ENCODE measurements at places on chromosomes 6 and 20. TPM values are rescaled to one million over a fixed set of nuclear protein-coding genes. Genes with fewer than 3 reads are reported as not detected.

DNA sequence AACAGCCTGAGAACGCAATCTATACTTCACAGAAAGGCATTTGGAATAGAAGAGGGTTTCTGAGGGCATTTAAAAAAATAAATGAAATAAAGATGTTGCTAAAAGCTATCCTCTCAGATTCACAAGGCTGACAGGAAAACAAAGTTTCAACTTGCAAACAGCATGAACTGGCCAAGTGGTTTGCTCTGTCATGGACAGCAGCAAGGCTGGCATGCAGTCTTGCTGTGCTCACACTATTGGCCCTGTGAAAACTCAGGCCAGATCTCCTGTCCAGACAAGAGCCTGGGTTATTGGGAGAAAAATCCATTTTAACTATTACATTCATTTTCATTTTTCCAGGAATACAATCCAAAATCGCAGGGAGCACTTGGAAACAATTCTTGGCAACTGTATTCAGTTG, 506.2 kb upstream of the SLC35B3 start:
- DNase-seq = no peak

DNA sequence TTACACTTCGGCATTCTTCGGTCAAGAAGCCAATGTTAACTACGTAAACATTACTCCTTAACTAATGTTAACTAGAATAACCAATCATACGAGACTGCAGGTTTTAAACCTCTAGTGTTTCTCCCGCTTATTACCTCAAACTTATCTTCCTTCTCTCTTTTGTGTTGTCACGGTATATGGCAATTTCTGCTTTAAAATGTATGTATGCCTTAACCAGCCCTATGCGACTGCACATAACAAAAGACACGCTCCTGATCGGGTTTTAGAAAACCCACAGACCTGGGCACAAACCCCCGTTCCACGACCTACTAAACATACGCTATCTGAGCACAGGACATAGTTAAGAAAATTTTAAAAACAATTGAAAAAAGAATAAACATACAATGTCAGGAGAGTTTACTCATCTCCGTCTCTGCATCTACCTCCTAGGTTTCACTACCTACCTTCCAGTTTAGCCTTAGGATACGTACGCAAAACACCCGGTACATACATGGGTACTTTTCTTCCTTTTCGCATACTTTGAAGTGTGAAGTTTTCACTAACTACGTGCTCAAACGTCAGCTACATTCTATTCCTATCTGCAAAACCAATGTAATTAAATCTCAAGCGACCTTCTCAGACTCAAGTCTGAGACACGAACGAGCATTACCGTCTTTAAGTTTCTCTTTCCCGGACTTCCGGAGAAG, 1.1 kb downstream of the CD164 start:
- DNase-seq = no peak

GRCh38 chr6:135182071-135183001, 1.2 kb downstream of the MYB start:
- DNase-seq = no peak

GRCh38 chr20:31684153-31685015, 38.3 kb downstream of the BCL2L1 start:
- DNase-seq = no peak

DNA sequence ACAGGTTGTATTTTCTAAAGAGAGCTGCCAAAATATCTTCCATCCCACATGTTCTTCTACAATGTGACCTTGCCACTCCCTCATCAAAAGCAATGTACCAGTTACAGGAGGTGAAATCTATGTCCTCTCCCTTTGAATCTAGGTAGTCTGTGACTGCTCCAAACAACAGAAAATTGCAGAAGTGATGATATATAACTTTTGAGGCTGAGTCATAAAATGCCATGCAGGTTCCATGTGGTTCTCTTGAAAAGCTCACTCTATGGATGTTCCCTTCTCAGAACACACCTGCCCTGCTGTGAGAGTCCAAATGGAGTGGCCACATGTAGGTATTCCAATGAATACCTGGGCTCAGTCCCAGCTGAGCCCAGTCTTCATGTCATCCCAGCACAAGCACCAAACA, 16.9 kb upstream of the PHIP start:
- DNase-seq = no peak

GRCh38 chr6:157323255-157323965, at the start of gene TMEM242:
TMEM242 (minus strand) TSS chr6:157323519; CDS start chr6:157323499, 20 bp downstream.
- DNase-seq = peak; percentile 84

- no peak for DNase-seq
Observed at GRCh38 chr6:163706500-163707087, 292.1 kb downstream of the QKI start.

GRCh38 chr6:22756365-22756764, 187.0 kb downstream of the HDGFL1 start:
- no peak for DNase-seq

DNA sequence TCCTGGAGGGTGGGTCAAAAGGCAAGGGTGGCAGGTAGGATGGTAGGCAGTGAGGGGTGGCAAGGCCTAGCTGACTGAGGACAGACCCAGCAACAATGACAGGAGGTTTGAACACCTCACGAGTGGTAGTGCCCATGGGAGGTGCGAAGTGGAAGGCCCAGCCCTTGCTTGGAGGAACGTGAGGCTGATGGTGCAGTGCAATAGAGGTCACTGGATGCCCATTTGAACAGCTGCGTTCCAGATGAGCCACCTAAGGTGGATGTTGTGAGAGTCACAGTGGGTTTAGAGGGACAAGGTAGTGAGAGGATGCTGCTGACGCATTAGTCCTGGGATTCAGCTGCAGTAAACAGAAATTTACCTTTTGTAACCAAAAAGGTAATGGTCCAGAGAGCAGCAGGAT, 15.6 kb downstream of the TMEM74B start:
- no peak for DNase-seq

DNA sequence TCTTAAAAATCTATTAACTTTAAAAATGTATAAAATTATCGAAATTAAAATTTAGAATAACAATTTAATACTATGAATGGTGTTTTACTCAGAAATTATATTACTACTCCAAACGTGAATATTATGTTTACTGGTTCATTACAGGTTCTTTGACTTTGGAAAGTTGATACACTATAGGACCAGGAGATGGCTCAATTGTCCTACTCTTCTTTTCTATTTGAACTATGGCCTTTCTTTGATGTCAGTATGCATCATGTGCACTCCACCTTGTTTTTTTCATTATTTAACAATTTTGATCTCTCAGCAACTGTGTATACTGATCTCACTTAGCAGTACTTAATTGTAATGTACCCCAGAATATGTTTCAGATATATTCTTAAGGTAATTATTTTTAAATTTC, 391.5 kb upstream of the MANEA start:
- DNase-seq = no peak

DNA sequence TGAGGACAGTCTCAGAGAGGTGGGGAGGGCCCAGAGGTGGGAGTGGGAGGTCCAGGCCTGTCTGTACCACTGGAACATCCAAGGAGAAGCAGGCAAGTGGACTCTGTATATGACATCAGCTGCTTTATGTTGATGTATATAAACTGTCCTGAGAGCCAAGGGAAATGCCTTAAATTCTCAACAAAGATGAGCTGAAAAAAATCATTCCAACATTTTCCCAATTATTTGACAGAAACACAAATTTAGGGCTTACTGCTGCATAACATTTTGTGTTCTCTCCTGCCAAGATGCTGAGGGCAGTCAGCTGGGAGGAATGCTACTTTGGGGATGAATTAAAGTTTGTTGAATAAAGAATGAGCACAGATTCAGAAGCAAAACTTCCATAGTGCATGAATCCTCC, 52.8 kb downstream of the FOXC1 start:
- DNase-seq = no peak

GRCh38 chr6:125974214-125974866, 12.0 kb upstream of the TRMT11 start:
- DNase-seq = no peak

DNA sequence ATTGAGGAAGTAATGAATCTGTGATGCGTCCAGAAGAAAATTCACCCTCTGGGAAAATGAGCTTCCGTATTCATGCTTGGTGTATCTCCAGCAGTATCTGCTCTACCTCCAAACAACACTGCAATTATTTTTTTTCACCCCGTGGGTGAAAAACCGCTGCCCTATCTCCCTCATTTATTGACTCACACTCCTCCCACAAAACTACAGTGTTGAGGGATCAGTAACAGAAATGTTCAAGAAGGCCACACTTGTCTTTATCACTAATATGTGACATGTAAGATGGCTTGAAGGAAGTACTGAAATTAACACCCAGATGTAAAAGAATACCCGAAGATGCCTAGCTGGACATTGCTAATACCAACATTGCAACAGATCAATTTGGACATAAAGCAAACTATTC, 4.9 kb upstream of the TBX18 start:
- no peak for DNase-seq

DNA sequence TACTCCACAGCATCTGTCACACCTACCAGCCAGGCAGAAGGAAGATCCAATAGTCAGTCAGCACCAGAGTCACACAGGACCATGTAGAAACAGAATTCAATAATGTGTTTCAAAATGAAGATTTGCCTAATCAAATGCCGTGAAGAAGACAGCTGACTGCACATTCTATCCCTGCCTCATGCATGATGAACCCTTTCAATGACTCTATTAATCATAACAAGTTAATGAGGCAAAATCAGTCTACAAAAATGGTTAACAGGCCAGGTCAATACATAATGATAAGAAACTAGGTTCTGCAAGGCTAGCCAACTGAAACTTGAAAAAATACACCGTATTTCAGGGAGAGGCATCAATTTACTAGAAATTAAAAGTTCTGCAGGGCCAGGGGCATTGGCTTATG, 6.7 kb upstream of the PNRC1 start:
- DNase-seq = no peak

DNA sequence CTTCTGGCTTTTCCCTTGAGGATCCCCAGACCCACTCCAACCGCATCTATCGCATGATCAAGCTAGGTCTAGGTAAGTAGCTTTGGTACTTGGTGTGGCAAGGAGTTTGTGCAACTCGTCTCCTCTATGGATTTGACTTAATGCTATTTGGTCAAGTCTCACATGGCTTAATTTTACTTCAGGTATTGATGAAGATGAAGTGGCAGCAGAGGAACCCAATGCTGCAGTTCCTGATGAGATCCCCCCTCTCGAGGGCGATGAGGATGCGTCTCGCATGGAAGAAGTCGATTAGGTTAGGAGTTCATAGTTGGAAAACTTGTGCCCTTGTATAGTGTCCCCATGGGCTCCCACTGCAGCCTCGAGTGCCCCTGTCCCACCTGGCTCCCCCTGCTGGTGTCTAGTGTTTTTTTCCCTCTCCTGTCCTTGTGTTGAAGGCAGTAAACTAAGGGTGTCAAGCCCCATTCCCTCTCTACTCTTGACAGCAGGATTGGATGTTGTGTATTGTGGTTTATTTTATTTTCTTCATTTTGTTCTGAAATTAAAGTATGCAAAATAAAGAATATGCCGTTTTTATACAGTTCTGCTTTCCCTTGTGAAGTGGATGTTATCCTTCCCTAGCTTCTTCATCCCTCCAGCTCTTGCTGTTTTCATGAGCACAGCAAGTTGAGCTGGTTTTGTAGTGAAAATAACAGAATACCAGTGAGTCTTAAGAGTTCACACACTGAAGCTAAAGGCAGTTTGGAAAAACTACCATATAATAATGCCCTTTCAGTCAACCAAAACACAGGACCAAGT, 3.8 kb downstream of the SLC35B2 start:
- no peak for DNase-seq

DNA sequence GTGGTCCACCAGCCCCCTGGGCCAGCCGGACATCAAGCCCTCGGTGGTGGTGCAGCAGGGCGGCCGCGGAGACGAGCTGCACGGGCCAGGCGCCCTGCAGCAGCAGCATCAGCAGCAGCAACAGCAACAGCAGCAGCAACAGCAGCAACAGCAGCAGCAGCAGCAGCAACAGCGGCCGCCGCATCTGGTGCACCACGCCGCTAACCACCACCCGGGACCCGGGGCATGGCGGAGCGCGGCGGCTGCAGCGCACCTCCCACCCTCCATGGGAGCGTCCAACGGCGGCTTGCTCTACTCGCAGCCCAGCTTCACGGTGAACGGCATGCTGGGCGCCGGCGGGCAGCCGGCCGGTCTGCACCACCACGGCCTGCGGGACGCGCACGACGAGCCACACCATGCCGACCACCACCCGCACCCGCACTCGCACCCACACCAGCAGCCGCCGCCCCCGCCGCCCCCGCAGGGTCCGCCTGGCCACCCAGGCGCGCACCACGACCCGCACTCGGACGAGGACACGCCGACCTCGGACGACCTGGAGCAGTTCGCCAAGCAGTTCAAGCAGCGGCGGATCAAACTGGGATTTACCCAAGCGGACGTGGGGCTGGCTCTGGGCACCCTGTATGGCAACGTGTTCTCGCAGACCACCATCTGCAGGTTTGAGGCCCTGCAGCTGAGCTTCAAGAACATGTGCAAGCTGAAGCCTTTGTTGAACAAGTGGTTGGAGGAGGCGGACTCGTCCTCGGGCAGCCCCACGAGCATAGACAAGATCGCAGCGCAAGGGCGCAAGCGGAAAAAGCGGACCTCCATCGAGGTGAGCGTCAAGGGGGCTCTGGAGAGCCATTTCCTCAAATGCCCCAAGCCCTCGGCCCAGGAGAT, 1.0 kb downstream of the POU3F2 start:
- DNase-seq = no peak

DNA sequence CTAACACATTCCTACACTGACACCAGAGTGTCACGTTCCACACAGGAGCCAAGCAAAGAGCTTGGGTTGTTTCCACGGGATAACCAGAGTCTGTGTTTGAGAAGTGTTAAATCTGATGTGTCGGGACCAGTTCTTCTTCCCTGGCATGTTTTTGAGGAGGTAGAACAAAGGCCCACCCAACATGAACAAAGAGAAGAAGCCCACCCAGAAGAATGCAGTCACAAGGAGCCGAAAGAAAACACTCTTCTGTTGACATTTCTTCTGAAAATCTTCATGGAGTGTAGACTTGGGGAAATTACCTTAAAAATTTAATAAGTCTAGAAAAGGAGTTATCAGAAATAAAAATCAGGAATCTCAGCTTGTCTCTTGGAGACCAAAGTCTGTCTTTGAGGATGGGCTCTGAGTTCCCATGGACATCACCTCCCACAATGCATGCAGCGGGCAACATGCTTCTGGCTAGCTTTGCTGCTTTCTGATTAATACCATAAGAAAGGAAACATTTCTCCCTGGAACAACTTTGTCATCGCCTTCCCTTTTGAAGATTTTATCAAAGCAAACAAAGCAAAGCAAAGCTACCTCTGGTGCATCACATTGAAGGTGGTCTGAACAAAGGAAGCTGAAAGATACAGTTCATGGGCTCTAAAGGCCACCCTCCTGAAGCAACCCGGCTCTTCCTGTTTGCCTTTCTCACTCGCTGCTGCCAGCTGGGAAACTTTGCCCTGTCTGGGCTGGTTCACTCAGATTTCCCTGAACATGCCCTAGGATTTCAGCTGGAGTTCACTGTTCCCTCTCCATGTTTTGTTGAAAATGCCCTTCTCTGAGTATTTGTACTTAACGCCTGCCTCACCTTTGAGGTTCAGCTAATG, 448.1 kb downstream of the KIF16B start:
- DNase-seq = no peak

- DNase-seq = no peak
Observed at GRCh38 chr6:108669673-108670072, 109.0 kb downstream of the FOXO3 start.

- DNase-seq = peak; percentile 69
Observed at GRCh38 chr6:28353981-28354676, 4.4 kb downstream of the ZKSCAN3 start.

The NFATC2 gene
- 1.7 TPM for total RNA-seq

The WFDC10B gene
- total RNA-seq = not detected

The PDYN gene
- not detected for total RNA-seq

The SEMG1 gene
- total RNA-seq = not detected

The HCRTR2 gene
- not detected for total RNA-seq

The MTCH1 gene
- 329 TPM for total RNA-seq

The TMEM74B gene
- 0.07 TPM for total RNA-seq

The VSX1 gene
- not detected for total RNA-seq
